ENCODE measurements at places on chromosomes 3 and 15.

GRCh38 chr15:40464595-40465185 is 6.1 kb upstream of the CHST14 start:
- H3K4me1 ChIP-seq = no peaks in the 10 kb centered on the region
- H3K36me3 ChIP-seq = peaks cover 18% of the 10 kb centered on the region
- no peak for DNase-seq
- no peaks in the 10 kb centered on the region for H3K27me3 ChIP-seq

GRCh38 chr3:31661993-31662670 is 129.4 kb downstream of the STT3B start:
- no peak overlapping the region for H3K4me3 ChIP-seq
- DNase-seq = no peak
- no peaks in the 10 kb centered on the region for H3K4me1 ChIP-seq
- H3K27ac ChIP-seq = no peak overlapping the region
- H3K36me3 ChIP-seq = peaks cover 80% of the 10 kb centered on the region

GRCh38 chr3:148756311-148756710 is 58.6 kb downstream of the AGTR1 start:
- DNase-seq = no peak
- H3K4me1 ChIP-seq = no peaks in the 10 kb centered on the region
- H3K27ac ChIP-seq = no peak overlapping the region
- no peak overlapping the region for H3K4me3 ChIP-seq
- no peaks in the 10 kb centered on the region for H3K36me3 ChIP-seq

- H3K4me3 ChIP-seq = no peak overlapping the region
- H3K27me3 ChIP-seq = no peaks in the 10 kb centered on the region
- no peak overlapping the region for H3K27ac ChIP-seq
- no peak for DNase-seq
- no peaks in the 10 kb centered on the region for H3K4me1 ChIP-seq
These were observed 218.1 kb downstream of the LRTM1 start for GRCh38 chr3:54709785-54710184.

DNA sequence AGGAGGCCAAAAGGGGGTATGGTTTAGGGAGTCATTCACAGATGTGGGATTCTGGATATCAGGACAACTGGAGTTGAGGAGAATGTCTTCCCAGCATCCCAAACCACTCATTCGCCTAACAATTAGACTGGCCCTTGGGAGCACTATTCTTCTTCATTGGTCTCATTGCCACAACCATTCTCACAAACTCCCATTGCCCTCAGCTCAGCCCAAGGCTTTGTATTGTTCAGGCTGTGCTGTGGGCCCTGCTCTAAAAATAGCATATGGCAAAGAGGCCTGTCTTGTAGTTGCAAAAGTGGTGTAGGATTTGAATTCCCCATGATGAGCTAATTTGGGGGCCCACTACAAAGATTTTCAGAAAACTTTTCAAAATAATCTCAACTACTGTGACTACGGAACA is 6.3 kb upstream of the ADAMTS9 start:
- H3K4me3 ChIP-seq = no peak overlapping the region
- no peaks in the 10 kb centered on the region for H3K4me1 ChIP-seq
- no peak for DNase-seq
- H3K36me3 ChIP-seq = no peaks in the 10 kb centered on the region

GRCh38 chr3:101998256-101998926 is 149.1 kb downstream of the NFKBIZ start:
- DNase-seq = no peak
- no peaks in the 10 kb centered on the region for H3K27me3 ChIP-seq
- H3K36me3 ChIP-seq = no peaks in the 10 kb centered on the region
- peaks cover 18% of the 10 kb centered on the region for H3K4me1 ChIP-seq
- H3K27ac ChIP-seq = no peak overlapping the region
- no peak overlapping the region for H3K4me3 ChIP-seq

- DNase-seq = no peak
- no peak overlapping the region for H3K27ac ChIP-seq
- H3K36me3 ChIP-seq = no peaks in the 10 kb centered on the region
- no peaks in the 10 kb centered on the region for H3K27me3 ChIP-seq
- H3K4me3 ChIP-seq = no peak overlapping the region
These were observed 60.0 kb upstream of the FLNB start for GRCh38 chr3:57948080-57948671.

GRCh38 chr15:100120111-100120510 is 221.7 kb downstream of the ADAMTS17 start:
- H3K27ac ChIP-seq = no peak overlapping the region
- H3K27me3 ChIP-seq = no peaks in the 10 kb centered on the region
- peak; percentile 8 for DNase-seq
- no peak overlapping the region for H3K4me3 ChIP-seq

DNA sequence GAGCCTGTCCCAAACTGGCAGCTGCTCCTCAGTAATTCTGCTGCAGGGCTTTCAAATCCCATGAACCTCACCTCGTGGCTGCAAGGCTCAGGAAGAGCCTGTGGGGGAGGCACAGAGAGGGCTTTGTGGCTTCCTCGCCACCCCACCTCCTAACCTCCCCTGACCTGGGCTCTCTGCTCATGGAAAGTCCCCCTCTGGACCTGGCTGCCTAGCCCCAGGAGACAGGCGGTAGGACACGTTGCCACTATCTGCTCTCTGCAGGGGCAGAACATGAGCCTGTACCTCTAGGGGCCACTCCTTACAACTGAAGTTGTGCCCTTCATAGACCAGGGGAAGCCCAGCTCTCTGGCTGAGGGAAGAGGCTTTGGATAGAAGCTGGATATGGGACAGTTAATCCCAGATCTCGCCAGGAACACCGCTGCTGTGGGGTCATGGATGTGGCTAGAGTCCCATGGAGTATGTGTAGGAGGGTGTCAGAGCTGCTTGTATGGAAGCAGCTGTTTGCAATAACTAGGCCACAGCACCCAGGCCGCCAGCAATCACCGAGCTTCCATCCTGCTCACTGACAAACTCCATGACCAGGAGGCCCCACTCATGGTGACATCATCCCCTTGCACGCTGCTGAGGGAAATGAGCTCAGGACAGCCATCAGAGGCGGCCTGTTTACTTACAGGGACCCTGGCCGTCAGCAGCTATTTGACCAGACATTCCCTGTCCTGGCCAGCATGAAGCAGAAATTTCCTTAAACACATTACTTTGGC is 34.0 kb upstream of the CILP start:
- no peak overlapping the region for H3K27ac ChIP-seq
- H3K36me3 ChIP-seq = no peaks in the 10 kb centered on the region
- H3K4me1 ChIP-seq = peaks cover 8% of the 10 kb centered on the region
- no peak overlapping the region for H3K4me3 ChIP-seq
- no peak for DNase-seq

GRCh38 chr3:53534676-53535400 is 40.4 kb downstream of the CACNA1D start:
- no peak overlapping the region for H3K4me3 ChIP-seq
- no peak overlapping the region for H3K27ac ChIP-seq
- H3K36me3 ChIP-seq = no peaks in the 10 kb centered on the region
- no peaks in the 10 kb centered on the region for H3K4me1 ChIP-seq

- H3K27ac ChIP-seq = no peak overlapping the region
- H3K4me1 ChIP-seq = no peaks in the 10 kb centered on the region
- no peaks in the 10 kb centered on the region for H3K36me3 ChIP-seq
- H3K4me3 ChIP-seq = peak overlapping the region; percentile 28
- peaks cover 64% of the 10 kb centered on the region for H3K27me3 ChIP-seq
These were observed 406 bp upstream of the GABRB3 start for GRCh38 chr15:26773067-26773877.

DNA sequence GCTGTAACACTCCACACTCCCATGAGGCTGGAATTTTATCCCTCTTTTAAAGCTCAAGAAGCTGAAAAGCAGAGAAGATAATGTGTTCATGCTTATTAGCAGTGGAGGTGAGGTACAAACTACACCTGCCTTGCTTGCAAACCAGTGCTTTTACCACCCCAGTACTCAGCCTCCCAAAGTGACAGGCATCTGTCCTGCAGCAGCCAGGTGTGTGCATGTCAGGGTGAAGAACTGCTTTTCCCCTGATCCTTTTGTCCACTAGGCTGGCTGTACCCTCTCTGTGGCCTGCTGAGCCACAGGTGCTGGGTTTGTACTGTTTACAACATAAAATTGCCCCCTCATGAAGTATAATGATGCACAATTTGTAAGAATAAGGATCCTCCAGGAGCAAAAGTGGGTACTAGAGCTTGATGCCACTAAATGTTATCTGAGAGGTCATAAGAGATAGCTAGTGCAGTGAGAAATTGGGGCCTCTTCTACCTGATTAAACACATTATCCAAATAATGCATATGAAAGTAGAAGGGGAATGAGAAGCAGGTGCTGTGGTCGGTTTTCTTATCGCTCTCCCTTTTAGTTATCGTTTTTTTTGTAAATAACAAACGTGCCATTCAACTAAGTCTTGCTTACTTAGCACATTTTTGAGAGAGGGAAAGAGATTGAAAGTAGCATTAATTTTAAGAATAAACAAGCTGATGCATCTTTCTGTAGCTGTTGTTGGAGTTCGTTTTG is 39.2 kb upstream of the GADL1 start:
- no peak for DNase-seq
- no peaks in the 10 kb centered on the region for H3K36me3 ChIP-seq
- H3K4me1 ChIP-seq = no peaks in the 10 kb centered on the region

GRCh38 chr3:155889212-155889611 is 18.8 kb downstream of the GMPS start:
- H3K36me3 ChIP-seq = peaks cover 24% of the 10 kb centered on the region
- no peak for DNase-seq
- no peaks in the 10 kb centered on the region for H3K27me3 ChIP-seq
- no peak overlapping the region for H3K4me3 ChIP-seq
- H3K4me1 ChIP-seq = no peaks in the 10 kb centered on the region

DNA sequence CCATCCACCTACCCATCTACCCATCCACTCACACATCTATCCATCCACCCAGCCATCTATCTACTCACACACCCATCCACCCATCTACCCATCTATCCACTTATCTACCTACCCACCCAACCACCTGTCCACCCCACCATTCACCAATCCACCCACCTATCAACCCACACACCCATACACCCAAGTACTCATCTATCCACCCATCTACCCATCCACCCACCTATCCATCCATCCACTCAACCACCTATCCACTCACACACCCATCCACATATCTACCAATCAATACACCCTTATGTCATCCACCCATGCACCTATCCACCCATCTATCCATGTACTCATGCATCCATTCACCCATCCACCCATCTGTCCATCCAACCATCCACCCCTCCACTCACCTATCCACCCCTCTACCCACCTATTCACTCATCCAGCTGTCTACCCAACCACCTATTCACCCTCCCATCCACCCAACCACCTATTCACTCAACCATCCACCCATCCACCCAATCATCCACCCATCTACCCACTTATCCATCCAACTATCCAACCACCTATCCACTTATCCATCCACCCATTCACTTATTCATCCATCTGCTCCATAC is 109.8 kb downstream of the CHSY1 start:
- no peak overlapping the region for H3K27ac ChIP-seq
- H3K4me3 ChIP-seq = no peak overlapping the region
- no peaks in the 10 kb centered on the region for H3K4me1 ChIP-seq
- H3K36me3 ChIP-seq = no peaks in the 10 kb centered on the region
- peak; percentile 19 for DNase-seq

DNA sequence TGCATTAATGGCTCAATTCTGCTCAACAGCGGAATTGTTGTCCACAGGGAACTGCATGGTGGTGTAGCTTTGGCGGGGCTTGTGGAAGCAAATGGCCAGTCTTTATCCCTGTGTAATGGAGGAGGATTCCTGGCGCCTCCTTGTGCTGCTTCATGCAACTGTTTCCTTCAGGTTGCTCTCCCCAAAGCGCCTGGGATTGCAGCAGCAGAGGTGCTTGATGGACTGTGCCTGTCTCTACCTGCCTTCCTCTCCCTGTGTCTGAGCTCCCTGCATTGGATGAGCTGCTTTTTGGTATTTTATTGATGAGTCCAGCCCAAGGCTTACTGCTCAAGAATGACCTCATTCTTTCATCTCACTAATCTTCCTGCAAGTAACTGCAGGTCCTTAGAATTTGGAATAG is 72.9 kb upstream of the NDN start:
- no peaks in the 10 kb centered on the region for H3K4me1 ChIP-seq
- no peak overlapping the region for H3K4me3 ChIP-seq
- H3K27me3 ChIP-seq = no peaks in the 10 kb centered on the region
- no peak for DNase-seq
- no peaks in the 10 kb centered on the region for H3K36me3 ChIP-seq

DNA sequence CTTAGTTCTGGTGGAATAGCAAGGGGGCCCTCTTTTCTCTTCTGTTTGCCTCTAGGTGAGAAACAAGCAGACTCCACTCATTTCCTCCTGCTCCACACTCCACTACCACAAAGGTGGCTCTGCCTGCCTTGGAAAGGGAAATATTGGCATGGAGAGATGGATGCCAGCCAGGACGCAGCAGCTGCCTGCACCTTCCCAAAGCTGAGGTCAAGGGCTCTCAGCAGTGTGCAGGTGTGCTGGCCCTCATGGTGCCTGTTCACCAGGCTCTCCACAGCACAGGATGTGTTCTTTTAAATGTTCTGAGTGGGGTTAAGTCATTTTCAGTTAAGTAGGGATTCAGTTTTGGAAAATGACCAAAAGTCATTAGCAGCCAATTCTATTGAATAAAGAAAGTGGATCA is 211.2 kb upstream of the STRIT1 start:
- H3K4me1 ChIP-seq = no peaks in the 10 kb centered on the region
- H3K27ac ChIP-seq = no peak overlapping the region
- DNase-seq = no peak
- H3K4me3 ChIP-seq = no peak overlapping the region
- no peaks in the 10 kb centered on the region for H3K36me3 ChIP-seq
- no peaks in the 10 kb centered on the region for H3K27me3 ChIP-seq

DNA sequence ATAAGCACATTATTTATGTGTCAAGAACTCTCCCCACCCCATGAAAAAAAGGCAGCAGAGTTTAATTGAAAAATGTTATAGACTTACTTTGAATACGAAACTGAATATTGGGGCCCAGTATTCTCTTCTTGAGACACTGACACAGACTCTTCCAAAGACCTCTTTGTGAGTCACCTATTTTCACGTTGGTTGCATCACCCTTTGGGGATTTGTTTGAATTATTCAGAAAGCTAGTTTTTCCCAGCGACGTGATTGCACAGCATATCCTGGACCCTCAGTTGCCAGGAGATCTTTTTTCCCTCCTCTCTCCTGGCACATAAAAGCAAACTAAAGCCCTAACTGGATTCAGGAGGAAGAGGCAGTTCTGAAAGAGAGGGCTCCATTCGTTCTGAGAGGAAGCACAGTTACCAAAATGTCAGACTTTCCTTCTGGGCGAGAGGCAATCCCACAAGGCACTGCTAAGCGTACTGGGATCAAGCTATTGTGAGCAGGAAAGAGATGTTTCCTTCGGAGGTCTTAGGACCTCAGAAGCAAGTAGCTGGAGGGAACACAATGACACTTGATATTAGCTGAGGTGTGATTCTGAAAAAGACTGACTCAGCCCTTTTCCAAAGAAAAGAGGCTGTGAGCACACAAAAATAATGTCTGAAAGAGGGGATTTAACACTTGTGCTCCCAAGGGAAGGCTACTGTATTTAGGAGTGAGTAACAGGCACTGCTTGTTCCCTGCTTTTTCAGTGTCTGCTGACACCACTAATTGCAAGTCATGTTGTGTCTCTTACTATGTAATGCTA is 65.8 kb upstream of the CADPS start:
- no peak overlapping the region for H3K4me3 ChIP-seq
- H3K27me3 ChIP-seq = peaks cover 3% of the 10 kb centered on the region
- DNase-seq = no peak
- H3K27ac ChIP-seq = no peak overlapping the region

GRCh38 chr3:166799-167198 is 29.8 kb upstream of the CHL1 start:
- no peaks in the 10 kb centered on the region for H3K27me3 ChIP-seq
- no peak overlapping the region for H3K27ac ChIP-seq
- H3K4me1 ChIP-seq = no peaks in the 10 kb centered on the region
- no peak overlapping the region for H3K4me3 ChIP-seq
- no peak for DNase-seq

GRCh38 chr15:40328176-40328575 is 4.7 kb downstream of the INAFM2 start:
- peaks cover 19% of the 10 kb centered on the region for H3K36me3 ChIP-seq
- H3K27me3 ChIP-seq = no peaks in the 10 kb centered on the region
- H3K27ac ChIP-seq = peak overlapping the region; percentile 76
- no peak overlapping the region for H3K4me3 ChIP-seq

All from RWPE2 (cell line).